Stimulated activated CD4-positive, alpha-beta T cell treated with anti-CD3 and anti-CD28 coated beads, Interleukin-4, amount 100 ng/mL, for 48 hours (primary cell): ENCODE measurements at places on chromosomes 7 and 10.

- no peak for DNase-seq
These were observed 295.2 kb upstream of the MGMT start for GRCh38 chr10:129171812-129172211.

GRCh38 chr10:45063591-45064231, 63.0 kb downstream of the ZNF22 start:
- DNase-seq: no peak

DNA sequence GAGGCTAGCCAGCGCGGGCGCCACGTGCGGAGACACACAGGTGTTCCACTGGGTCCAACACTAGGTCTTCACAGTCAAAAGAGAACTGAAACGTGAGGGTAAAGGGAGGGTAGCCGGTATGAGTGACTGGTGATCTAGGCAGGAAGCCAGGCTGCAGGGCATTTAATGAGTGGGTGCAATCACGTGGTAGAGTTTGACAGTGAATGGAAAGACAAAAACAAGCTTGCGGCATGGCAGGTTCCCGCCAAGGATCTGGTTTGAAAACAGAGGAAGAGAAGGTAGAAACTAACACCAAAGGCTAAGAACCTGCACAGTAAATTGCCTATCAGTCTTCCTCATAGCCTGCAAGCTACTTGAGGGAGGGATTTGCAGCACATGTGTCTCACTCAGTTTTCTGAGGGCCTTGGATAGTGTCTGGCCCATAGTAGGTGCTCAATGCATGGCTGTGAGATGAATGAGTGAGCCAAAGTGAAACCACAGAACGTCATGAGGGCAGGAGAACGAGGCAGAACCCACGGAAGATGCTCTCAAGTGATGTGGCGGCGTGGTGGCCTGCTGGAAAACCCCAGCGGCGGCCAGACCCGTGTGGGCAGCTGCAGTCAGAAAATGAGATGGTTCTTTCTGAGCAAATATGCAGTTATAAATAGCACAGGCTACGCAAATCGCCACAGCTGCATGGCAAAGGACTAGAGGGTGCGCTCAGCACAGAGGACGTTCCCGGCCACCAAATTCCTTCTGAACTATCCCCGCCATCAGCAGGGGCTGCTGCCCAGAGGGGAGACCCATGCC, 183.6 kb upstream of the NFE2L3 start:
- no peak for DNase-seq

GRCh38 chr10:124237282-124237961, 144.0 kb upstream of the CHST15 start:
- DNase-seq: no peak

DNA sequence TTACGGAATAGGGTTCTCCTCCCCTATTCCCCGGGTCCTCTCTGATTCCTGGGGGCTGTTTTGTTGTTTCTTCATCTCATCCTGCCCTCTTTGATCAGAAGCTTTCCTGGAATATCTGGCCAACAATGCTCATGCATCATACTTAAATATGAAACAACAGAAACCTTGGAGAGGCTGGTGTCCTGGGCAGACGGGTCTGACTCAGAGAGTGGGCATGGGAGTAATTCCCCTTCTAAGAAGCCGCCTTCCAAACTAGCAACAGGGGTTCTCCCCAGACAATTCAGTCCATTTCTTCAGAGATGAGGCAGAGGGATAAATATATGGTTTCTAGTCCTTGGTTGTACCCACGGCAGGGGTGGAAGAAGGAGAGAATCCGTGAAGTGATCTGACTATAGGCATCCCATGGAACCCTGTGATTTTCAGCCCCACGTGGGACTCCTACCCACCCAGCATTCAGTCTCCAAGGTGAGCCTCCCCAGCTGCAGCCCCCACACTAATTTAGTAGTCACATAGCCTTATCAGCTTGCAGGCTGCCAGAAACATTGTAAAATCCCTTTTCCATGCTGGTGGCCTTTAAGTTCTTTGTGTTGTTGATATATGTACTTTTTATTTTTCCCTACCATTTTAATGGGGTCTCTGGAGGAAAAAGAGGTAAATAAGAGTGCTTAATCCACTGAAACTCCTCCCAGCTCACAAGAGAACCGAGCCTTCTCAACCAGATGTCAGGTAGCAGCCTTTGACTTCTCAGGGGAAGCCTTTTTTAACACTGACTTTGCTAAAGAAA, 119.2 kb downstream of the SFMBT2 start:
- no peak for DNase-seq

DNA sequence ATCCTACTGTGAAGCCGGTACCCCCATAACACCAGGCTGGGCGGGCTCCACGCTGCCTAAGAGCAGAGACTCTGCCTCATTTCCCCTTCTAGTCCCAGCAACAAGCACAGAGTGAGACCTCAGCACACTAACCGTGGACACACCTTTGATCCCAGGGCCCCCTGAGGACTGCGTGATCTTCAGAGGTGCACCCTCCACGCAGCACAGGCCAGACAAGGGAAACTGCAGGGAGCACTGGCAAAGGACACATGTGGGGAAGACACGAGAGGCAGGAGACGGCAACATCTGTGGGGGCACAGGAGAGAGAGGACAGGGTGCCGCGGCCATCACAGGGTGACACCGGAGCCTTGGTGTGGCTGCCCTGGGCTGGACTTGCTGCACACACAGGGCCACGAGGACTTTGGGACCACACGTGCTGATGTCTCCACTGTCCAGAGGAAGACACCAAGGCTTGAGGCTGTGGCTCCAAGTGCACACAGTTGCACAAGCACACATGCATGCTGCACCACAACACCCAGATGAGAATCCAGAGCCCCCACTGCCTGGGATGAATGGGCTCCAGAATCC, 128.8 kb downstream of the PTPRN2 start:
- no peak for DNase-seq

- no peak for DNase-seq
These were observed 40.7 kb upstream of the TOMM7 start for GRCh38 chr7:22863156-22863899.

- DNase-seq: no peak
These were observed 782 bp downstream of the POU6F2 start for GRCh38 chr7:38978491-38978890.

GRCh38 chr7:4675771-4676367, 6.2 kb upstream of the FOXK1 start:
- no peak for DNase-seq

- DNase-seq: no peak
These were observed 19.6 kb downstream of the FAM13C start for GRCh38 chr10:59342723-59343122.

- no peak for DNase-seq
These were observed 14.8 kb upstream of the LSM8 start for GRCh38 chr7:118169146-118169545.

- no peak for DNase-seq
These were observed 14.8 kb downstream of the COL13A1 start for GRCh38 chr10:69816521-69816920.

DNA sequence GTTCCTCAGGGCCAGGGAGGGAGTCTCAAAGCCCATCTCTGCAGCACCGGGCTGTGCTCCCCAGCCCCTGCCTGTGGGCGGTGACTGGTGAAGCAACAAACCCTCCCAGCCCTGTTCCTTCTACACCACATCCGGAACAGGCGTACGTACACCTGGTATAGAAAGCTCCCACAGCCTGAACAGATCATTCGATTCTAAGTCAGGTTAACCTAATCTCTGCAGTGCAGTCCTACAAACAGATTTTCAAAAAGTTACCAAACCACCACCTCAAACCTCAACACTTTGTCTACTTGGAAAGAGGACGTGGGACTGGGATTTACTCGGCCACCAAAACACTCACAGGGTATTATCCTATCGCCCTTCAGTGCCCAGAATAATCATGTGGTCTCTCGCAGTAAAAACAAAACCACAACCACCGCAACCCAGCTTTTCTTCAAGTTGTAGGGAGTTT, 238.4 kb downstream of the DIP2C start:
- peak; percentile 36 for DNase-seq

DNA sequence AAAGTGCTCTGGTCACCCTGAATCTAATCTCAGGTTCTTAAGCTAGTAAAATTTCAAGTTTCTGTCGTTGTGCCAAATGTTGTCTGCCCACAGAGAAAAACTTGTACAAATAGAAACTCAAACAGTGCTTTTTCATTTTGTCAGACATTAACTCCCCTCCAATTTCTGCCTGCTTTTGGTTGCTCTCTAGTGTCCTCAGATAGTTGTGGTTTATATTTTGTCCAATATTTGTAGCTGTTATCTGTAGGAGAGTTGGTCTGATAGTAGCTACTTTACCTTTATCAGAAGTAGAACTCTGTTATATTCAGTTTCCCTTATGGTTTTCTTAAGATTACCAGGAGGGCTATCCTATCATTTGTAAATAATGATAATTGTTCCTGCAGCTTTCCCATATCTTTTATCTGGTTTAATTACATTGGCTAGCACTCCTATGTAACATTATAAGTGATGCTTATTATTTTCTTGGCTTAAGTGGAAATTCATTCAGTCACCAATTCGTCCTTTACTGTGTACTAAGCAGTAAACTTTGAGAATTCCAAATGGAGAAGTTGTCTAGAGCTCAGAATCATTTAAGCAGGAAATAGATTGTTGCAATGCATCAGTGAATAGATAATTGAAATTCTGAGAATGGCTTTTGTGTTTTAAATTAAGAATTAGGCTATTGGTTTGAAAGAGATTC, 91.0 kb downstream of the ANKIB1 start:
- DNase-seq: no peak

DNA sequence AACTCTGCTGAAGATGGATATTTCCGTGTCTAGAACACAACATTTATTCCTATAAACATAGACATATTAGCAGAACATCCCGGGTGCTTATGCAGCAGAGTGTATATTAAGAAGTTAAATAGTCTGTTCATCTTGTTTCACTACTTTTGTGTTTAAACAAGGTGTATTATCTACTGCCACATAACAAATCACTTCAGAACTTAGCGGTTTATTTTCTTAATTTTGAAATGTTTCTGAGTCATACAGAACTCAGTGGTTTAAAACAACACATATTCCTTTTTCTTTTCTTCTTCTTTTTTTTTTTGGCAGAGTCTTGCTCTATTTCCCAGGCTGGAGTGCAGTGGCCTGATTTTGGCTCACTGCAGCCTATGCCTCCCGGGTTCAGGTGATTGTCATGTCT, 25.8 kb downstream of the DENND10 start:
- no peak for DNase-seq

- DNase-seq: no peak
These were observed 183.5 kb upstream of the STEAP4 start for GRCh38 chr7:88490161-88490560.

DNA sequence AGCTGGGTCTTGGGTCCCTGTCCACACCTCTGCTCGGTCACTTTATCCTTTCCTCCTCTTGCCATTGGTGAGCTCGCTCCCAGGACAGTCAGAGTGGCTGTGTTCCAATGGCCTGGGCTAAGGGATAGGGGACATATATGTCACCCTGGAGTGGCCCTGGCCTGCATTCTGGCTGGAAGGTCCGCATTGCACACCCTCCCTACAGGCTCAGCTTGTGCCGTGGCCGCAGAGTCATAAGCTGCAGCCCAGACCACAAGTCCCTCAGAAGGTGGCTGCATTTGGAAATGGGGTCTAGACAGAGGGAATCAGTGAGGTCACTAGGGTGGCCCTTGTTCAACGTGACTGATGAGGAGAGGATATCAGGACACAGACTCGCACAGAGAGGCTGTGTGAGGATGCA, 363.8 kb upstream of the SHH start:
- DNase-seq: no peak

DNA sequence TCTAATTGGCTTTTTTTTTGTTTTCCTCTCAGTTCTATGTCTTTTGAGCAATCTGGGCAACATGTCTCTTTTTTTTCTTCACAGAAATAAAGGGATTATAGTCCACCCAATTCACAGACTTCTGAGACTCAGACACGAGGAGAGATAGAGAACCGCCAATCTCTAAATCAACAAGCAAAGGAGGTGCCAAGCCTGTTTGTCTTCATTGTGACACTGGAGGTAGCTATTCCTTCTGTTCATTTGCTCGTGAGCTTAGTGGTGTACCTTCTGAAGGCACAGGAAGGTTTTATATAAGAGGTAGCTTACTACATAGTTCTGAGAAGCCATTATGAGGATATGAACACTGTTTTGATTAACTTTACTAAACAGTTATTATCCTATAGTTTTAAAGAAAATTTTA, 6.1 kb downstream of the EPHB6 start:
- no peak for DNase-seq

DNA sequence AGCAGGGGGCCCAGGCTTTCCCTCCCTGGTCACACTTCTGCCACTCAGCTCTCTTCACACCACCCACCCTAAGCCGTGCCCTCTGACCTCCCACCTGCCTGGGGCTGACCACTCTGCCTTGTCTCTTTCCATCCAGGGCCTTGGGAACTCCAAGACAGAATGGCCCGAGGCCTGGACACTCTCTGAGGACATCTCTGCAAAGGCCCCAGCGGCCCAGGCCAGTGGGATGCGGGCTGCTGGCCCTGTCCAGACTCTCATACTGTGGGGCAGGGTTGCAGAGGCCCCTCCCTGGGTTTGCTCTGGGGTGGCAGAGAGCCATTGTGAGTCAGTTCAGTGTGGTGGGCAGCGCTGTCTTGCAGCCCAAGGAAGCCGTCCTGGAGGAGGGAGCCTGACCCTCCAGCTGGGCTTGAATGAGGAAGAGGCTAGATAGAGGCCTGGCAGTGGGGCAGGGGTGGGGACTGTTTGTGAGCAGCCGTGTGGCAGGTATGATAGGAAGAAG, 39.9 kb upstream of the RABGEF1 start:
- DNase-seq: no peak

- DNase-seq: no peak
These were observed at the start of gene IFIT3 for GRCh38 chr10:89327803-89328441. IFIT3 (plus strand) TSS chr10:89327997; CDS start chr10:89328074, 77 bp downstream.

DNA sequence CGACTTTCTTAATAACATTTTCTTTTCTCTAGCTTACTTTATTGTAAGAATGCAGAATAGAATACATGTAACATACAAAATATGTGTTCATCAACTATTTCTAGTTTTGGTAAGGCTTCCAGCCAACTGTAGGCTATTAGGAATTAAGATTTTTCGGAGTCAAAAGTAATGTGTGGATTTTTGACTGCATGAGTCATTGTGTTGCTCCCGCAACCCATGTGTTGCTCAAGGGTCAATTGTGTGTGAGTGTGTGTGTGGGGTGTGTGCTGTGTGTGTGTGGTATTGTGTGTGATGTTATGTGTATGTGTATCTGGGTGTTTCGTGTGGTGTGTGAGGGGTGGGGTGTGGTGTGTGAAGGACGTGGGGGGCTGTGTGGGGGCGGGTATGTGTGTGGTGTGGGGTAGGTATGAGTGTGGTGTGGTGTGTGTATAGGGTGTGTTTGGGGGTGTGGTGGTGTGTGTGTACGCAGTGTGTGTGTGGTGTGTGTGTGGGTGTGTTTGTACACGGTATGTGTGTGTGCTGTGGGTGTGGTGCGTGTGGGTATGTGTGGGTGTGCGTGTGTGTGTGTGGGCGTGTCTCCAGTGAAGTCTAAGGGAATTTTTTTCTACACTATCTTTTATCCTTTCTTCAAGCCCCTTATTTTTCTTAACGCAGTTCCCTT, 60.5 kb downstream of the RSU1 start:
- DNase-seq: no peak

GRCh38 chr7:96449094-96449493, 127.2 kb upstream of the SLC25A13 start:
- no peak for DNase-seq

- DNase-seq: no peak
These were observed 152.1 kb downstream of the FZD1 start for GRCh38 chr7:91416155-91416865.
